ENCODE measurements at places on chromosomes 5 and 9.

- H3K27ac ChIP-seq = no peak overlapping the region
- H3K4me3 ChIP-seq = no peak overlapping the region
- H3K36me3 ChIP-seq = no peaks in the 10 kb centered on the region
- DNase-seq = no peak
- H3K27me3 ChIP-seq = no peaks in the 10 kb centered on the region
- H3K4me1 ChIP-seq = no peaks in the 10 kb centered on the region
These were observed 143.4 kb downstream of the ENTREP1 start for GRCh38 chr9:69468380-69468779.

DNA sequence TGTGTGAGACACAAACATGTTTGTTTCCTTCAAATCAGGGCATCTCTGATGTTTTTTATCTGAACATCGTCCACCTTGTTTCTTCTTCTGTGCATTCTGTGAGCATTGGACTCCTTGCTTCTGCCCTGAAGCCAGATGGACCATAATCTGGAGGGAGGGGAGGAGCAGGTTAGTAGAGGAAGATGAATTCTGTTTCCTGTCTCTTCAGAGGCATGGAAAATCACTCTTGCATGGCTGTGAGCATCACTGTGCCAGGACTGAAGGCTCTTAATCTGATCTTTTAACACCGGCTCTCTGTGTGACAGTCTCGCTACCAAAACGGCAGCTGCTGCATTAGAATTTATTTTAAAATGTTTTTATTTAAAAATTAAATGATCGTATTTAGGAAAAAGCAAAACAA, 43.3 kb downstream of the TLE4 start:
- H3K4me3 ChIP-seq = no peak overlapping the region
- no peaks in the 10 kb centered on the region for H3K27me3 ChIP-seq
- no peak overlapping the region for H3K27ac ChIP-seq
- peaks cover 8% of the 10 kb centered on the region for H3K4me1 ChIP-seq
- no peak for DNase-seq

DNA sequence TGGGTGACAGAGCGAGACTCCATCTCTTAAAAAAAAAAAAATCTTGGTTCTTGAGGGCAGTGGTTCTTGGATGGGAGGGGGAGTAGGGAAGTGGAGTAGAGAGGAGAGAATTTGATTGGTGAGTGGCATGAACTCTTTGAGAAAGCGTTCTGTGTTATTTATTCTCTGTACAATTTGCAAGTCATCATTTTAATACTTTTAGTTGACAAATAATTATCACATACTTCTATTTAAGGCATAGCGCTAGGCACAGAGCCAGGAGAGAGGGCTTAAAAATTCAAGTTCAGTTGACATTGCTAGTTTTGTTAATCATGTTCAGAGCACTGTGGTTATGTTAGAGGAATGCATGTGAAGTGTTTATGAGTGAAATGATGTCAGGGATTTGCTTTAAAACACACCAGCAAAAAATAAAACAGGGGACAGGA, 24.6 kb downstream of the HSDL2 start:
- H3K27me3 ChIP-seq = no peaks in the 10 kb centered on the region
- H3K27ac ChIP-seq = no peak overlapping the region
- H3K36me3 ChIP-seq = peaks cover 10% of the 10 kb centered on the region
- no peaks in the 10 kb centered on the region for H3K4me1 ChIP-seq

DNA sequence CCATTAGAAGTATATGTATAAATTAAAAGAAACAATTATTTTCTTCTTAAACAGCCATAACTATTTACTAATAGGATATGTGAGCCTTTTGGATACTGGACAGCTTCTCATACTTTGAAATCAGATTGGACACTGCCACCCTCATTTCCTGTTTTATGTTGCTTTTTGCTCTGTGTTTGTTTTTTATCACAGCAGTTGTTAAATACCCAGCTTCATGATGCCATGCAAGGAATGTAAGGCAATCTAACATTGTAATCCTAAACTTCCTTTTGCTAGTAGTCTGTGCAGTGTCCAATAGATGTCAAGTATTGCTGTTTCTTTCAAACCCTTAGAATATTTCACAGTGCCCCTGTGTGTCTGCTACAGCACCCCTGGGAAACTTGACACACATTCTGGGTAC, 56.2 kb downstream of the CNTLN start:
- no peak overlapping the region for H3K27ac ChIP-seq
- H3K27me3 ChIP-seq = no peaks in the 10 kb centered on the region
- DNase-seq = no peak
- H3K36me3 ChIP-seq = no peaks in the 10 kb centered on the region
- no peaks in the 10 kb centered on the region for H3K4me1 ChIP-seq
- H3K4me3 ChIP-seq = no peak overlapping the region

DNA sequence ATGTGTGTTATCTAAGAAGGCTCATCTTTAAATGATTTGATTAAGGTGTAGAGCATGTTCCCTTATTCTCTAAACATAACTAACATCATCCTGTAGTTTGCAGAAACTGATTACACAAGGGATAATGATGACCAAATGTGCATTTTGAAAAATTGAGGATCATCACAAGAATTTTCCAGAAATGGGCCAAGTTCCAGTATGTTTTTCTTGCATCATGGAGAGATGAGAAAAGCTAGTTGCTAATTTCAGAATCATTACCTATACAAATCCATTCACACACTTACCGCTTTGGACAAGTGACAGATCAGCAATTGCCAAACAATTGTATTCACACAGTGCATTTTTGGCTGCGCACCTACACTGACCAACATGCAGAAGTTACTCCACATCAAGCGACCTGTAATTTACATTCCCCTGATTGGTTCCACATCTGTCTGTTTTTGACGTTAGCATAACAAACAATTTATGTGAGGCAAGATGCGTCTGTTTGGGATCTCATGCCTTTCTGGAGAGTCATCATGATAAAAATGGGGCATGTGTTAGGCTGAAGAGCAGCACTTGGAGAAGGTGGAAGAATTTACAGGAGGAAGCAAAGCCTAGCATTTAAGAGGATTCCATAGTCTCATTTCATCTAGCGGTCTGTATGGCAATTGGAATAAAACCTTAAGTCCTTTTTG, 2.8 kb upstream of the BNC2 start:
- peaks cover 30% of the 10 kb centered on the region for H3K27me3 ChIP-seq
- DNase-seq = no peak
- H3K36me3 ChIP-seq = no peaks in the 10 kb centered on the region

DNA sequence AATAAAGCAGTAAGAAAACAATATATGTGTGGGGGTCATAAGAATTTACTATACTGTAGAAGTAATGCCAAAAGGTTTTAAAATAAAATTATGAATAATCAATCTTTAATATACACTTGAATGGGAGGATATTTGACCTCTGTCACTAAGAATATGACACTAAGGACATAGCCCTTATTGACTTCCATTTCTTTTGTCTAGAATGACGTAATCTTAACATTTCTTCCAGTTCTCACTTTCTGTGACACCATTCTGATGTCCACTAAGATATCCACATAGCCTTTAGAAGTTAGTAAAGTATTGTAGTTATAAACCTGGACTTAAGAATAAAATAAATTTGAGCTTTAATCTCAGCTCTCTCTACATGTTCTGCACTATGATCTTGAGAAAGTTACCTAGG, 1050.7 kb downstream of the TLE4 start:
- no peaks in the 10 kb centered on the region for H3K27me3 ChIP-seq
- no peaks in the 10 kb centered on the region for H3K4me1 ChIP-seq
- H3K27ac ChIP-seq = no peak overlapping the region
- H3K4me3 ChIP-seq = no peak overlapping the region
- DNase-seq = no peak
- H3K36me3 ChIP-seq = no peaks in the 10 kb centered on the region

DNA sequence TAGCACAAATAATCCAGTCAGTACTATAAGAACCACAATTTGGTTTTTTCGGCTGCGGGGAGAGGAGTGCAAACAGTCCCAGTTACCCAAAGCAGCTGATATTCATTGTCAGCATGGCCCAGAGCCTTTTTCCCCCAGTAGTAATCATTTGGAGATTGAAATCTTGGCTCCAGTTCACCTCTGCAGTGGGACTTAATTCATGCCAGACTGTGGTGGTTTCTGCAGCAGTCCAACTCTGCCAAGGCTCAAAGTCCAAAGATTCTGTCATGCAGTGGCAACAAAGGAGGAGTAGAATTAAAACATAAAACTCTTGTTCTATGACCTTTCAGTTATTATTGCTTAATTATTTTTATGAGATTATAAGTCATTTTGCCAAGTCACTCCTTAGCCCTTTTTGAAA, 25.0 kb upstream of the TRIM36 start:
- H3K4me3 ChIP-seq = no peak overlapping the region
- no peaks in the 10 kb centered on the region for H3K36me3 ChIP-seq
- no peaks in the 10 kb centered on the region for H3K27me3 ChIP-seq
- DNase-seq = no peak

- H3K4me1 ChIP-seq = no peaks in the 10 kb centered on the region
- no peak overlapping the region for H3K27ac ChIP-seq
- no peak for DNase-seq
- H3K27me3 ChIP-seq = peaks cover 20% of the 10 kb centered on the region
These were observed 426.6 kb downstream of the ARHGEF28 start for GRCh38 chr5:74052441-74053221.

DNA sequence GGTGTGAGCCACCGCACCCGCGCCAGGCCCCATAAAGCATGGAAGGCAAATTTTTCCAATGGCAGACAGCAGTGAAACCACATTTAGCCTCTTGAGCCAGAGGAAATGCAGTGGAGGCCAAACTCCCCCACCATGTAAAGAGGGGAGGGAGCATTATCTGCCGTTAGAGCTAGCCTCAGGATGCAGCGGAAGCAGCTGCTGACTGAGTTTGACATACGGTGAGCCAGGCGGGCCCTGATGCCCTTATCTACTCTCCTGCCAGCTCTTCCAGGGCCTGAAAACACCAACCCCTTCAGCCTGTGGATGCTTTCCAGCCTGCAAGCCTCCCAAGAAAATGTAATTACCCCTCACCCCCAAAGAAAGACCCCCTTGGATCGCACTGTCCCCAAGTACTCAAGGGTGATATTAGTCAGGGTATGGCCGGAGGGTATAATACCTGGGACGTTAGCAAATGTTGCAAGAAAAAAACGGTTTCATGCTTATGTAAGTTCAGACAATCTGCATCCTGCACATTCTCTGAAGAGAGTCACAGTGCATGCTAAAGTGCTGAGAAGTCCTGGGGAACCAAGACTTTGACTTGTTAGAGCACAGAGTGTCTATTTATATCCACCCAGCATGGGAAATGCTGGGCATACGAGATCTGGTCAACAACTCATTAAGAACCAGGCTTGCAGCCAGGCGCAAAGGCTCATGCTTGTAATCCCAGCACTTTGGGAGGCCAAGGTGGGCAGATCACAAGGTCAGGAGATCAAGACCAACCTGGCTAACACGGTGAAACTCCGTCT, 11.3 kb upstream of the GGTA1 start:
- H3K4me1 ChIP-seq = no peaks in the 10 kb centered on the region
- H3K27ac ChIP-seq = no peak overlapping the region
- no peak for DNase-seq
- no peaks in the 10 kb centered on the region for H3K36me3 ChIP-seq

DNA sequence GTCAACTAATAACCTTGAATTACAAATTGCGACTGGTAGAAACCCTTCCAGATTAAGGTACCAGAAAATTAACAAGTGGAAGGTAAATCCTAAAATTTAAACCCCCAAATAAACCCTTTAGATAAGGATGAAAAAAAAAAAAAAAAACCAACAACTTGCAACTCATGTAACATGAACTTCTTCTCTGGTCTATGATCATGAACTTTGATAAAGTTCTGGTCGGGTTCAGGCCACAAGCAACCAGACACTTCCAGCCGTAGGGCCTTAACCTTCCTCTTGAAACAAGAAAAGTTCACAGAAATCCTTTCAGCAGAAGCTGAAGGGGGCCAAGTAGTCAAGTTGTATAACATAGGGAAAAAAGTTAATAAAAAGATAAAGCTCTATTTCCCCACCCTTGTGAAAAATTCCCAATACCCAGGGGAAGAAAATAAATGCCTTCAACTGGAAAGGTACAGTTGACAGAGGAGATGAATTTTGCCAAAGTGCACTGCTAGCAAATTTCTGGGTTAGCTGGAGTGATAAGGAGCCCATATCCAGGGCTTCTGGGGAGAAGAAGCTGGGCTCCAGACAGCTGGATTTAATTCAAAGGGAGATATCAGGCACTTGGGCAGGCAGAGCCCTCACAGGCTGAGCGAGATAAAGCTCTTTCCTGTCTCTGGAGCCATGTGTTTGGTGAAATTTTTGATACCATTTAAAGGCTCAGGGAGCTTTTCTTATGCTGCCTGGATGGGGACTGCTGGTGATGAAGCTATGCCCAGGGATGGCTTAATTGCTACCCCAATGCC, 234.2 kb upstream of the PANK3 start:
- no peaks in the 10 kb centered on the region for H3K4me1 ChIP-seq
- no peak overlapping the region for H3K4me3 ChIP-seq
- H3K27me3 ChIP-seq = no peaks in the 10 kb centered on the region
- no peaks in the 10 kb centered on the region for H3K36me3 ChIP-seq
- no peak overlapping the region for H3K27ac ChIP-seq

- H3K4me1 ChIP-seq = no peaks in the 10 kb centered on the region
- H3K27ac ChIP-seq = no peak overlapping the region
- no peaks in the 10 kb centered on the region for H3K36me3 ChIP-seq
- no peaks in the 10 kb centered on the region for H3K27me3 ChIP-seq
These were observed 257.2 kb downstream of the KCTD16 start for GRCh38 chr5:144427866-144428265.

DNA sequence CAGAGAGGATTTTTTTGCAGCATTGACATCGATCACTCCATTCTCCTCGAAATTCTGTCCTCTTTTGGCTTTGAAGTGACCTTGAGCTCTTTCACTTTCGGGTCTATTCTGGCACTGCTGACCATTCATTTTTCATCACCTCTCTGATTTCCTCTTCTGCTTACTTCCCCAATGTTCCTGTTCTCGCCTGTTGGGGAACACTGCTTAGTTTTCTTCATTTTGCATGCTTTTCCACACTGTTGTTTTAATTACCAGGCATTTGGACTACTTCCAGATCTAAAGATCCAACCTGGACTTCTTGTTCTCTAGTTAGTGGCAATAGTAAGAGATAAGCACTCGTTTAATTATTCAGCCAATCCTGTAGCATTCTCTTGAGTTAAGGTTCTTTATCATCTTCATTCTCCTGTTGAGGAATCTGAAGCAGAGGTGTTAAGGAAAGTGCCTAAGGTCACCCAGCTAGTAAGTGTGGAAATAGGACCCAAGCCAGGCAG, 53.4 kb downstream of the MAN2A1 start:
- no peak overlapping the region for H3K4me3 ChIP-seq
- H3K36me3 ChIP-seq = peaks cover 19% of the 10 kb centered on the region
- no peaks in the 10 kb centered on the region for H3K27me3 ChIP-seq
- H3K27ac ChIP-seq = no peak overlapping the region
- no peak for DNase-seq
- peaks cover 5% of the 10 kb centered on the region for H3K4me1 ChIP-seq

DNA sequence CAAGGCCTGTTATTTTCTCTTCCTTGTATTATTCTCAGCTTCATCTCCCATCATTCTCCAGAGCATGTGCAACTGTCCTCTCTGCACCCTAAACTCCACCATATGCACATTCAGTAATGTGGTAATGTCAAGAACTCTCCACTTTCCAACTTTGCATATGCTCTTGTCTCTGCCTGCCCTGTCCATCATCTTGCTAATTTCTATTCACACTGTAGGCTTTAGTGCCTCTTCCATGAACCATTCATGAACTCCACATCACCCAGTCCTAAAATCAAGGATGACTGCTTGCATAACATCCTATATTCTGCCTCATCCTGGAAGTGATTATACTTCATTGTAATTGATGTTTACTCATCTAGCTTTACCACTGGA, 354.8 kb downstream of the PDE4D start:
- no peaks in the 10 kb centered on the region for H3K36me3 ChIP-seq
- no peak overlapping the region for H3K27ac ChIP-seq
- DNase-seq = no peak
- H3K4me3 ChIP-seq = no peak overlapping the region
- no peaks in the 10 kb centered on the region for H3K27me3 ChIP-seq
- no peaks in the 10 kb centered on the region for H3K4me1 ChIP-seq

- no peak overlapping the region for H3K4me3 ChIP-seq
- no peaks in the 10 kb centered on the region for H3K27me3 ChIP-seq
- no peak for DNase-seq
- no peaks in the 10 kb centered on the region for H3K4me1 ChIP-seq
- no peak overlapping the region for H3K27ac ChIP-seq
These were observed 46.5 kb downstream of the GNA14 start for GRCh38 chr9:77601476-77602099.

Measured in CD4-positive, alpha-beta T cell (primary cell).